Thoracic aorta (tissue), 2 donors: ENCODE measurements at places on chromosomes 2 and 18.

DNA sequence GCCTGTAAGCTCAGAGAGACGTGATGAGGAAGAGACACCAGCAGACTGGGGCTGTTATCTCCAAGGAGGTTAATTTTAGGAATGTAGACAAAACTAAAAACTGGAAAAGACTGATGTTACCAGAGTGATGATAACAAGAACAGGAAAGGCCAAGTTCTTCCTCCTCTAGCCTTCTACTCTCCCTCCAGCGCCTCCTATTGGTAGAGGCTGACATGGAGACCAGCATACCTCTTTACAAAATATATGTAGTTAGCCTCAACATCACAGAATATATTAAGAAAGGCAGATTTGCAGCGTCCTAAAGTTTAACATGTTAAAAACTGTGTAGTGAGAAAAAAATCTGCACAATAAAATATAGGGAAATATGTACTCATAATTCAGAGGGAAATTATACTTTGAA is 66.0 kb downstream of the TCF4 start:
- no peak for DNase-seq

GRCh38 chr2:29755829-29756228 is 165.6 kb downstream of the ALK start:
- DNase-seq = no peak

DNA sequence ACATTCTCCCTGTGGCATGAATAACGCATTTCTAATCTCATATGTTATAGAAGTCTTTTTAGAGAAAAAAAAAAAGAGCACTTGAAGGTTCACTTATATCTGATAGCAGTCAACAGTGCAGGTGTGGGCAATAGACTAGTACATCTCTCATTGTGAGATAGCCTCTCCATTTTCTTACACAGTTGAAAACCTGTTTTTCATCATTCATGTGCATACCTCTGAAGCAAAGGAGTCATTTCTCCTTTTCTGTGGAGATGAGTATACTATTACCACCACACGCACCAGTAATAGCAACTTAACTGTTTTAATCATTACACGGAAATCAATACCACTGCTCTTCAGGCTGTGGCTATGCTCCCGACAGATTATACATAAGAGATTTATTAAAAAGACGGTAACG is 1653.3 kb upstream of the TMEFF2 start:
- DNase-seq = no peak

- DNase-seq = no peak
Measured at GRCh38 chr2:158542577-158542976, 85.8 kb downstream of the PKP4 start.

DNA sequence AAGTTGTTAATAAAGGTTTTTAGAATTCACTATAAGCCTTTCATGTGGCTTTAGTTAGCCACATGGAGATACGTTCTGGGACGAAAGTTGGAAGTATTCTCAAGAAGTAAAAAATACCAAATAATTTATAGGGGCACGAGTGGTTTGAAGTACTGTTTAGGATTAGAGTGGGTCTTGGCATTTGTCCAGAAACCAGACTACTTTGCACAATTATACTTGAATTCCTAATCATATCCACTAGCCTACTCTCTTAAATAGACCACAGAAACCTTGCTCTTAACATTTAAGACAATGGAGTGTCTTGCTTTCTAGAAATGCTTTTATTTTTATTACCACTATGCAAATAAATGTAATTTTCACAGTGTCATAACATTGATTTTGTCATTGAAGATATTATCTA is 44.6 kb downstream of the UBE2E3 start:
- DNase-seq = no peak

DNA sequence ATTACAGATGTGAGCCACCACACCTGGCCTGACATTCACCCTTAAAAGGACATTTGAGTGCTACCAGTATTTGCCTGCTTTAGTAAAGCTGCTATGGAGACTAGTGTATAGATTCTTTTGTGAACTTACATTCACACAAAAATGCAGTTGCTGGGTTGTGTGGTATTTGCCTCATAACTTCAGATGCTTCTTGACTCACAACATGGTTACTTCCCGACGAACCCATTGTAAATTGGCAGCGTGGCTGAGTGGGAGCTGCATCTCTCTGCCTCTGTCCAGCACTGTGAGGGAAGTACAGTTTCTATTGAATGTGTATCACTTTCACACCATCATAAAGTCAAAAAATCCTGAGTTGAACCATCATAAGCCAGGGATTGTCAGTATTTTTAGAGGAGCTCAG is 56.9 kb downstream of the RRM2 start:
- DNase-seq = no peak

DNA sequence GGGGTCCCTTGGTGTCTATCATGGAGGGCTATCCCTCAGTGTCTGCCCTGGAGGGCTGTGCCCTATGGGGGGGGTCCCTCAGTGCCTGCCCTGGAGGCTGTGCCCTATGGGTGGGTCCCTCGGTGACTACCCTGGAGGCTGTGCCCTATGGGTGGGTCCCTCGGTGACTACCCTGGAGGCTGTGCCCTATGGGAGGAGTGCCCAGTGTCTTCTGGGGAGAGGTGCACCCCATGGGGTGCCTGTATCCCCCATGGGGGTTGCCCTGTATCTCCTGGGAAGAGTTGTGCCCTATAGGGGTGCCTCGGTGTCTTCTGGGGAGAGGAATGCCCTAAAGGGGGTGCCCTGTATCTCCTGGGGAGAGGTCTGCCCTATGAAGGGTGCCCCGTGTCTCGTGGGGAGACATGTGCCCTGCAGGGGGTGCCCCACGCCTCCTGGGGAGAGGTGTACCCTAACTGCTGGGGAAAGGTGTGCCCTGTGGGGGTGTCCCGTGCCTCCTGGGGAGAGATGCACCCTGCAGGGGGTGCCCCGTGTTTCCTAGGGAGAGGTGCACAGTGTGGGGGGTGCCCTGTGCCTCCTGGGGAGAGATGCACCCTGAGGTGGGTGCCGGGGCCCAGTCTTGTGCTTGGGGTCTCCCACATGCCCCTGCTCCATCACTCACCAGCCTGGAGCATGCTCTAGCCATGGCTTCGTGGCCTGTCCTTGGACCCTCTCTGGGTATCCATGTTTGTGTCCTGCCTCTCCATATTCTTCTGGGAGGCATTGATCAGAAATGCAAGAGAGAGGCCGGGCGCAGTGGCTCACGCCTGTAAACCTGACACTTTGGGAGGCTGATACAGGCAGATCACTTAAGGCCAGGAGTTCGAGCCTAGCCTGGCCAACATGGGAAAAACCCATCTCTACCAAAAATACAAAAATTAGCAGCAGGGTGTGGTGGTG is 215.6 kb downstream of the HDAC4 start:
- no peak for DNase-seq
